Sciatic nerve (tissue), 2 donors: ENCODE measurements at places on chromosomes 11 and 22. TPM values are rescaled to one million over a fixed set of nuclear protein-coding genes. Genes with fewer than 3 reads are reported as not detected.
A peak's percentile ranks its signal among the peaks of the same experiment; 100 is the strongest.

- no peak for DNase-seq
These were observed 10.8 kb downstream of the ST14 start for GRCh38 chr11:130170345-130170744.

The RAG1 gene
- 0.67 TPM for total RNA-seq

GRCh38 chr11:68503251-68503687, 42.7 kb downstream of the PPP6R3 start:
- DNase-seq, result no peak

DNA sequence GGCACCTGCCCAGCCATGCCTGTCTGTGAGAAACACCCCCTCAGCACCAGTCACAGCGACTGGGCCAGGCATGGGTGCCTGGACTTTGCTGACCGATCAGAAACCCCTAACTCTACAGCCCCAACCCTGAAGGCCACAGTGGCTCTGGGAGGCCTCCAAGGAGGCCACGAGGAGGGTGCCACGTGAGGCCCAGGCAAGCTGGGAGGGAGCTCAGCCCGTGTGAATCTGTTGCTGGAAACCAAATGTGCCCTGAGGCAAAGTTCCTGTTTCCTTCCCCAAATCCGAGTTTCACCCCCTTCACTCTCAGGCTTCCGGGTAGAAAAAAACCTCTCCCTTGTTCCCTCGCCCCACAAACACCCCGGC, 1.3 kb downstream of the UNC93B1 start:
- no peak for DNase-seq

The NXPE2 gene
- total RNA-seq, result 0.71 TPM

The HTR3A gene
- total RNA-seq, result not detected

DNA sequence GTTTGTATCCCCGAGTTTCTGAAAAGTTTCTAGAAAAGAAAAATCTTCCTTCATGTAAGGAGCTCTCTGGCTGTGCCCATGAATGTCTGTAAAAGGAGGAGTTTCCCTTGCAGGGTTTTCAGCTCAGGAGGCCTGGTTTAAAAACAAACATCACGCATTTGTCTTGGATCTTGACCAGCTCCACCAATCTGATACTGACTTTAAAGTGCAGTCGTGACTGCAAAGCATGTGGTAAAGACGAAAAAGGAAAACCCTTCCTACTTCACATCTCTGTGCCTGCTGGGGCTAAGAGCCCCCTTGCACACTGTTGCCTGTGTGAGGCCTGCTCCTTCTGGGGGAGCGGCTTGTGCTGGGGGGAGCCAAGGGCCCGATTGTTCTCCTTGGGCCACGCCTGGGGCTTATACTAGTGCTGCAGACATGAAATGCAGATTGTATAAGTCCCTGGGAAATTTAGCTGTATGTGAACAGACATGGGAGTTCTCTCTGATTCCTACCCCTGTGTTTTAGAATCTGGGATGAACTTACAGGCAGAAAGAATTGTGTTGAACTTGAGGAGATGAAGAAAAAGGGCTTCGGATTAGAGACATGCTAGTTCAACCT, 62.1 kb downstream of the ADAMTS15 start:
- no peak for DNase-seq

GRCh38 chr11:65556470-65557279, 1.5 kb downstream of the LTBP3 start:
- no peak for DNase-seq

- DNase-seq, result no peak
These were observed 5.2 kb downstream of the ACAD8 start for GRCh38 chr11:134258577-134258976.

DNA sequence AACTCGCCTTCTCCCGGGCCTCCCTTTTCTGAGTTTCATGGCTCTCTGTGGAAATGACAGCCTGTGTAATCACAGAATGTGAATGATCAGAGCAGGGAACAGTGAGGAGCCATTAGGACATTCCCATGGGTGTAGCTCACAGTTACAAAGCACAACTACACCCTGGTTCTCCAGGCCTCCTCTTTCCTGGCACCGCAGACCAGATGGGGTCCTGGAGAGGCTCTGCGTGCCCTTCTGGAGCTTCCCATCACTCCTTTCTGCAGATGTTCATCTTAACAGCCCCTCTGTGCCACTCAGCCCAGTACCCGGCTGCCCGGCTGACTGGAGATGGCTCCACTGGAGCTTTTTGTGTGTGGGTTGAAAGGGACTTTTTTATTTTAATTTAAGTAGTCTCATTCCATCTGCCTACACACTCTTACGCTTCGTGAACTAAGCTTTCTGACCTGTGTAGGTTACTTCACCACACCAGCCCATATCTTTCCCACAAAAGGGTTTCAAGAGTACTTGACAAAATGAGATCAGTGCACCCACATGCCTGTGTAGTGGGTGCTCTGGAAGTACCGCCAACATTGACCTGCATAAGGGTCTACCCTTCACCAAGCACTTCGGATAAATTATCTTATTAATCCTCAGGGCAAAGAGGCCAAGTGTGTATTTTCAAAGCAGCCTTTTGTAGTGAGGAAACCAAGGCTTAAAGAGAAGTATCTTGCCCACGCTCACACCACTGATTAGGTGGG, 29.8 kb downstream of the SREBF2 start:
- no peak for DNase-seq

DNA sequence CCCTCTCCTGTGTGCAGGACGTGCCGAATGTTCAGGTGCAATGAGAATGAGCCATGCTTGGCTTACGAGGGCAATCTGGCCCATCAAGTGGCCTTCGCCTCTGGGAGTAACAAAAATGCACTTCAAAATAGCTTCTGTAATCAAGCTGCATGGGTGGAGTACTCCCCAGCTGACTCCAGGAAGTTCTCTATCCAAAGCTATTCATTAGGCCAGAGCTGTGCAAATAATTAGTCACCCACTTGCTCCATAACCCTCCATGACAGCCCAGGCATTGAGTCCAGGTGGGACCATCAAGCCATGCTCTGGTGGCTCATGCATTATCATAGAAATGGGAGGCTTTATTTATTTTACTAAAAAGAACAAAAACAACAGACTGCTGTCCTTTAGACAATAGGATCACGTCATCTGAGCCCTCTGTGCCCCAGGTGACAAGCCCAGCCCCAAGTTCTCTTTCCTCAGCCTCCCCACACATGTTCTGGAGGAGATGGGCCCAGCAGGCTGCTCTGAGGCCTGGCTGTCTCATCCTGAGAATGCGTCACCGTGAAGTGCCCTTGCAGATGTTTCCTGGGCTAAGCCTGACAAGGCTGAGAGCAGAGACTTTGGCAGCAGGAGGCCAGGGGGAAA, 244.7 kb downstream of the ETS1 start:
- no peak for DNase-seq

DNA sequence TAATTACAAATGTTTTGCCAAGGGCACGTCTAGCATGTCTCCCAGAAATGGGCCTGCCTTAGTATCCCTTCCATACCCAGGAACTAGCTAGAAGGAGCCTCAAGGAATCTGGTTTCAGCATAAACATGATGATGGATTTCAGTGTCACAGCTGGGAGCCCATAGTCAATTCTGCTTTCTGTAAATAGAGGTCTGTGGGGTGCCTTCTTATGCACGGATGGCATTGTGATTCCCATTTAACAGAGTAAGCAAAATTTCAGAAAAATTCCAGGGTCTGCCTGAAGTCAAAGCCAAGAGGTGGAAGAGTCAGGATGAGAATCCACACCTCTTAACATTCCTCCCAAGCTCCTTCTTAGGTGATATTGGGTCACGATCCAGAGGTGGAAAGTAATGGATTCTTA, 12.1 kb downstream of the DUSP18 start:
- no peak for DNase-seq

The B4GALNT4 gene
- 32.2 TPM for total RNA-seq

GRCh38 chr11:77660947-77661346, 23.4 kb upstream of the CLNS1A start:
- DNase-seq, result no peak

The GRM5 gene
- total RNA-seq, result 0.13 TPM

DNA sequence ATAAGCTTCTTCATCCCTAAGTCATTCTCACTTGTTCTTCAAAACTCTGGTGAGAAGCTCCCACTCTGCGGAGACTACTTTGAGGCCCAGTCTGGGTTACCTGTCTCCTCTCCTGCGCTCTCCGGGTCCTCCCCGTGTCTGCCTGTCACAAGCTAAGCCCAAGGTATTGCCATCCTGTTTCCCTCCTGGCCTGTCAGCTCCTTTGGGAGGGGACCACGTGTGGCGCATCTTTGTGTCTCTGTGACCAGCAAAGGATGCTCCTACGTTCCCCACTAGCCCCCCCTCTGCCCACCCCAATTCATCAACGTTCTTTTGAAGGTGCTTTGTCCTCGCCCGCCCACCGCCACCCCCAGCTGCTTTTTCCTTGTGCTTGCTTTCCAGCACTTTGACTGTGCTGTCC, 31.8 kb upstream of the FBLN1 start:
- peak; percentile 47 for DNase-seq

DNA sequence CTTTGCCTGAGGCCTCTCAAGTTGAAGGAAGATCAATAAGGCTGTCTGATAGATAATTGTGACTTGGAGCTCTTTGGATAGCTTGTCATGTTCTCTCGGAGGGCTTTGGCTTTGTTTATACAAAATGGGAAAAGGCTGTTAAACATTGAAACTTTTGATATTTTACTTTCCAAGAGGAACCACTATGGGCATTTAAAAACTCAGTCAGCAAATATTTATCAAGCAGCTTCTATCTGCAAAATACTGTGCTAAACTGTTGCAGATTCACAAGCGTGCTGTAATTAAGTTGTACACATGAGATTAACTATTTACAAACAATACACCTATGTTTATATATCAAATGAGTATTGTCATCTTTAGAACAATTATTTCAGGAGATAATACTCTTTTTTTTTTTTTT, 34.5 kb upstream of the SORL1 start:
- no peak for DNase-seq

DNA sequence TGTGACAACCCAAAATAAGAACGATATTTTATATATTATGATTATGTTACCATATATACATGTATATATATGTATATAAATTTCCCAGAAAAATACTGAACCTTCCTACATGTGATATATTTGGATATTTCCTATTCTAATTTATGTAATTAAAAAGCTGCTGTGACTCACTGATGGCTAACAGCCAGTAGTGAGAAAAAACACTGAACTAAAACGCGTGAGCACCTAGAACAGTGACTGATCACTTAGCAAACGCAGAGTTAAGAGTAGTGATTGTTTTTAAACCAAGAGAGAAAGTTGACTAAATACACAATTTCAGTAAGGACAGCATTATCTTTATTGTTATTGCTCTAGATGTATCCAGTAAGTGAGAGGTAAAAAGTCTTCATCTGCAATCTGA, 213.8 kb downstream of the TMEM135 start:
- DNase-seq, result no peak

The C22orf15 gene
- total RNA-seq, result 0.49 TPM

DNA sequence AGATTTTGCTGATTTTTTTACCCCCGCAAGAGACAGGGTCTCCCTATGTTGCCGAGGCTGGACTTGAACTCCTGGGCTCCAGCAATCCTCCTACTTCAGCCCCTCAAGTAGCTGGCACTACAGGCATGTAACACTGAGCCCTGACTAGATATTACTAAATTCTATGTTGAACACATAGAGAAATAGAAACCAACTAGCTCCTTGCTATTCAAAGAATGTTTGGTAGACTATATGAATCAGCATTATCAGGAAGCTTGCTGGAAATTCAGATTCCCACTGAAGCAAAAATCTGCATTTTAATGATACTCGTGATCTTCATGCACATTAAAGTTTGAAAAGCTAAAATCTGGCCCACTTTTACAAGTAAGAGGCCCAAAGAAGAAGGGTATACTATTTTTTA, 11.9 kb downstream of the TMEM41B start:
- DNase-seq, result no peak

GRCh38 chr11:86447763-86448480, 73.2 kb downstream of the CCDC81 start:
- no peak for DNase-seq

- DNase-seq, result no peak
These were observed 718.4 kb upstream of the ANO5 start for GRCh38 chr11:21474529-21474928.

DNA sequence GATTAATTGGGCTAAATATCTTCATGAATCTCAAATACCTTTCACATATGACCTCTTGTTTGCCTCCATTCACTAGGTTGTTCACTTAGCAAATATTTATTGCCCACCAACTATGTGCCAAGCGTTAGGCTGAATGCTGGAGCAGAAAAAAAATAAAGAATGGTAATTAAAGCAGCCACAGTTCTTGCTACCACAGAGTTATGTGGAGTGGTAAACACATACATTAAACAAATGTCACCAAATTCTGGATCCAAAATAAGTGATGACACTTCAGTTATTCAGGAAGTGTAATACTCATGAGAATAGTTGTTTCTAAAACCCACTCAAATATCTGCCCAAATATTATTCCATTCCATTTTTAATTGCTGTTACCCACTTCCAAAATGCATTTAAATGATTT, 128.4 kb downstream of the GRIA4 start:
- DNase-seq, result no peak

DNA sequence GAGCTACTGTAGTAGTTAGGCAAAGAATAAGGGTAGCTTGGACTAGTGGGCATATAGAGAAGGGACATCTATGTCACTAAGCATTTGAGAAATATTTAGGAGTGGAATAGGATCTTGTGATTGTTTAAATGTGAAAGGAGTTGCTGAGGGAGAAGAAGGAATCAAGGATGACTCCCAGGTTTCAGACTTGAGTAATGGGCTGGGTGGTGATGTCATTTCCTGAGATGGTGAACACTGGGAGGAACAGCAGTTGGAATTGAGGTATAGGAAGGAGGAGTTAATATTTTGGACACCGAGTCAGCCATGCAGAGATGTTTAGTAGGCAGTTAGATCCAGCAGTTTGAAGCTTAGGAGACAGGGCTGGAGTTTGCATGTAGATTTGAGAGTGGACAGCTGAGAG, 40.1 kb downstream of the REXO2 start:
- DNase-seq, result no peak
